Fibroblast of villous mesenchyme (primary cell): ENCODE measurements at places on chromosomes 11 and 22. TPM values are rescaled to one million over a fixed set of nuclear protein-coding genes. Genes with fewer than 3 reads are reported as not detected.

GRCh38 chr11:111912535-111912934, at the start of gene HSPB2:
Gene HSPB2 (plus strand): TSS chr11:111912734. CDS start chr11:111912830, 96 bp downstream.
- DNase-seq, result no peak

DNA sequence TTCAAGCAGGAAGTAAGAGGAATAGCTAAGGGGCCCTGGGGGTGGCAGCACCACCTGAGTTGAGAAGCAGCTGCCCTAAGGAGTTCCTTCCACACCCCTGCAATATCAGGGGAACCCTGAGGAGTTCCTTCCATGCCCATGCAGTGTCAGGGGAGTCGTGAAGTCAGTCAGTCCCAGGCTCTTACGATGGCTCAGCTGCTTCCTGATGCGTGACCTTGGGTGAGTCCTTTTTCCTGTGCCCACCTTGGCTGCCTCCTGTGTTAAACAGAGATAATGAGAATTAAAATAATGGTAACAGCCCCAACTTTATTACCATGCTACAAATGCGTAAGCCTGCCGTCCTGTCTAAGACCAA, 181.1 kb downstream of the MIAT start:
- DNase-seq, result no peak

Gene NLRP14
- under 0.01 and 0.32 TPM in 2 replicates for total RNA-seq

- no peak for DNase-seq
Measured at GRCh38 chr11:38384568-38384967, 1786.5 kb upstream of the RAG2 start.

Gene OR5M8
- total RNA-seq, result not detected in 2 replicates

DNA sequence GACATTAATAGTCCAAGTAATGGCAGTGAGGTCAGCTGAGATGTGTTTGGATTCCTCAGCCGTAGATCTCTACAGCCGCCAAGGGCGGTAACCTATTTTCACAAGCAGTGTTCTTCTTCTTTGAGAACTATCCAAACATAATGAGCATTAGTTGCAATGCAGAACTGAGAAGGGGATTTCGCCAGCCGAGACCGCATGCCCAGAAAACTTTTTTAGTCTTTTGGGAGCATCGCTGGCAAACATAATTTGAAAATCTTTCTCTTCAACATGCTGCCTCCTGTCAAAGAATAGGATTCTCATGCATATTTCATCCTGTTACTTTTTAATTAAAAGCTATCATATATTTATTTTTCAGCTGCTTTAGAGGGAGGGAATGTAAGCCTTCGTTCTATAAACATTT, 81.4 kb upstream of the SEZ6L start:
- no peak for DNase-seq

Gene FGF19
- total RNA-seq, result not detected in 2 replicates

GRCh38 chr11:111764621-111765020, 1.6 kb downstream of the PPP2R1B start:
- DNase-seq, result peak; percentile 31

DNA sequence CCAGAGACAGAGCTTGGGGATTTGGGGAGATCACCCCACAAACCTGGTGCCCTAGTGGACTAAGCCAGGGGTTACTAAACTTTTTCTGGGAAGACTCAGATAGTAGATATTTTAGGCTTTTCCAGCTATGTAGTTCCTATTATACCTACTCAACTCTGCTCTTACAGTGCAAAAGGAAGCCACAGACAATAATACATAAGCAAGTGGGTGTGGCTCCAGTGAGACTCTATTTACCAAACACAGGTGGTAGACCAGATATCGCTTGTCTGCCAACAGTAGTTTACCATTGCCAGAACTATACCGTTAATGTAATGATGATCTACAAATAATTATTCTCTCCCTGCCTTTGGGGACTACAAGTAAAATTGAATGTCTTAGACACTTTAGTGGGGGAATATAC, 6.9 kb downstream of the LDHC start:
- DNase-seq, result no peak

DNA sequence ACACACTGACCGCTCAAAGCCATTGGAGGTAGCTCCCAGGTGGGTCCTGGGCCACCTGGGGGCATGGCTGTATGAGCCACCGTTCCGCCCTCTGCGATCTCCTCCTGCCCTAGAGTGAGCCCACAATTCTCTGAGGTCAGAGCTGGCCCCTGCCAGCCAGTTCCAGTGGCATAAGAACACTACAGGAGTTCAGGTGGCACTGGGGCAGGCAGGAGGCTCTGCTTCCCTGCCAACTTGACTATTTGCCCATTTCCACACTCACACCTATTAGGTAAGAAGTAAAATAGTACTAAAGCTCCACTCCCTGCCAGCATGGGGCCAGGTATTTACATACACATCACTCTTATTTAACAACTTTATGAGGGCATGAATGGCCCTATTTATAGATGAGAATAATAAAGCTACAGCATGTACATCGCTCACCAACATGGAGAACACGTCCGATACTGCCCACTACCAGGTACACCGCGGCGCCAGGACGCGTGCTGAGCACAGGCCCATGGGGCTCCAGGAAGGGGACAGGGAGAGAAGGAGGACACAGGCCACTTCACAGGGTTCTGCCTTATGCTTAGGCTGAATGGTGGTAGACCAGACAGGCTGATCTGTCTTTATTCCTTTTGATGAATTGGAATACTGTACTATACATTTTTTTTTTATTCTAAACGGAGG, 26.2 kb downstream of the PISD start:
- no peak for DNase-seq
